Right ventricle myocardium inferior (tissue), 1 donor: ENCODE measurements at places on chromosomes 5 and 9.

GRCh38 chr5:88666761-88667495 is 216.1 kb downstream of the MEF2C start:
- DNase-seq: no peak

GRCh38 chr5:35198686-35199085 is 31.6 kb downstream of the PRLR start:
- DNase-seq: no peak

- DNase-seq: no peak
Measured at GRCh38 chr9:35915681-35916294, 6.5 kb downstream of the SPAAR start.

GRCh38 chr5:17343675-17344074 is 126.2 kb downstream of the BASP1 start:
- no peak for DNase-seq

DNA sequence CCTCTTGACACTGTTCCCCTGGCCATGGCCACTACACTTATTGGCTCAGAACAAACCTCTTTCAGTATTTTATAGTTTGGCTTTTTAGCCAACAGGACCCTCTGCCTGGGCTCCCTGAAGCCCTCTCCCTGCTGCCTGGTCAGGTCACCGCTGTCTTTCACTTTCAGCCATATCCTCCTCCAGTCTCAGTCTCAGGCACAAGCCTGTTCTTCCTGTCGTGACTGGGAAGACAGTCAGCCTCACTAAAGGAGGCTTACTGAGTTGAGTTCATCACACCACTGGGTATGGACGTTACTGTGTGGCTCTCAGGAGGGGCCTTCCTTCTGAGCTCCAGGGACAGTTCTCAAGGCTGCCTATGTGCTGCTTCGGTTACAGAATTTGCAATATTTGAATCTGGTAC is 2.0 kb downstream of the QSOX2 start:
- no peak for DNase-seq

DNA sequence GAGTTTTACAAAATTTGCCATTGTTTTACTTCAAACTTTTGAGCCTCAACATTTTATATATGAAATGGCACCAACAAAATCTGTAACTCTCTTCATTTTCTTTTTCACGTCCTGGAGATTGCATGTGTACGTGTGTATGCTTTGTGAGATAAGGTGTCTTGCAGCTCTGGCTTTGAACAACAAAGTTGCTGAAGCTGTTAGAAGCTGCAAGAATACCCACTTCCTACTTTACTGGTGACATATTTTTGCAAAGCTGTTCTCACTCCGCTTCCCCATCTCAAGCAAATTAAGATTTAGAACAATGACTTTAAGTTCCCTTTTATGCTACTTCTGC is 41.8 kb downstream of the FYB1 start:
- DNase-seq: no peak

DNA sequence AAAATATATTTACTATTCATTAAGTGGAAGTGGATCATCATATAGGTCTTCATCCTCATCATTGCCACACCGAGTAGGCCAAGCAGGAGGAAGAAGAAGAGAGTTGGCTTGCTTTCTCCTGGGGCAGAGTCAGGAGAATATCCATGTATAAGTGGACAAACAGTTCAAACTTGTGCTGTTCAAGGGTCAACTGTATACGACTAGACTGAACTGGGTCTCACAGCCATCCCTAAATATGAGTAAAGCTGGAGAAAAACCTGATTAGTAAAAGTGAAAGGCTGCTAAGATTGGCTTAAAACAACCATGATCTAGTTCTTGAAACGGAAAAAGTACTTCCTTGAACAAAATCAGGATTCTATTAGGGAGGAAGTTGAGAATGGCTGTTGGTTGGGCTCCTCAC is 276.7 kb upstream of the ADRA1B start:
- no peak for DNase-seq

- no peak for DNase-seq
Measured at GRCh38 chr9:68548241-68548640, 7.6 kb upstream of the TMEM252 start.

DNA sequence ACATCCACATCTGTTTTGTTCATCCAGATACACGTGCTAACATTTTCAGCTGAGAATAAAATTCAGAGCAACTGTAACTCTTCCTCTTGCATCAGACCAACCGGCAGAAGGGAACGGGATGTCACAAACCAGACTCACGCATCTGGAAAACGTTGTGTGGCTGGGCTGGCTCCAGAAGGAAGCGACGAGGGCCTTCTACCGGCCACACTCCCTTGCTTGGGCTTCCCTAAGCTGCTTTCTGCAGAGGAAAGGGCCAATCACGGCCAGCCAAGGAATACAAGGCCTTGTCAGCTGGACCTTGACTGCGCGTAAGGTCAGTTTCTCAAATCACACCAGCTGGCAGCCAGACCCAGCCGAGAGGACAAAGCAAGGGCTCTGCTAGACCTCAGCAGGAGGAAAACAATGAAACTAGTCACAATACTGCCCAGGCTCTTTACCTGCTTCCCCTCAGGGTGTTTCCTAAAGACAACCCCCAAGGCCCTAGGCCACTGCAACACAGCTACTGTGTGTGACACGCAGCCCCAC is 106.1 kb downstream of the THBS4 start:
- peak; percentile 94 for DNase-seq

DNA sequence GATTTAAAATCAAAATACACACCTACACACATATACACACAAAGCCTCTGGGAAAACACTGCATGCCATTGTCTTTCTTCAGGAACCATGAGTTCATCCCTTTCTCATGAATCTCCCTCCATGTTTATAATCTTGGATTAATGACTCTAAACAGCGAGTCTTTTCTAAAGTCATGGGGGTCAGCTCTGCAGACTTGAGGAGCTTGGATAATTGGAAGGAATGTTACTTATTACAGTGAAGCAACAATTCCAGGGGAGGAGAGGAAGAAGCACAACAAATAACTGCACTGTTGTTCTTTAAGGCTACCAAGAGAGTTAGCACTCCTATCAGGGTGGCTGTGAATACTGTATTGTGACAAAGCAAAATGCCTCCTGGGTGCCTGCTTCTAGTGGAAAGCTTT is 444.7 kb downstream of the ANXA1 start:
- no peak for DNase-seq

GRCh38 chr5:91182763-91183162 is 200.4 kb downstream of the ARRDC3 start:
- no peak for DNase-seq
